ENCODE measurements at places on chromosomes 6 and 20. TPM values are rescaled to one million over a fixed set of nuclear protein-coding genes. Genes with fewer than 3 reads are reported as not detected.

- no peak for DNase-seq
These were observed 24.8 kb downstream of the MTCL3 start for GRCh38 chr6:127494240-127494767.

DNA sequence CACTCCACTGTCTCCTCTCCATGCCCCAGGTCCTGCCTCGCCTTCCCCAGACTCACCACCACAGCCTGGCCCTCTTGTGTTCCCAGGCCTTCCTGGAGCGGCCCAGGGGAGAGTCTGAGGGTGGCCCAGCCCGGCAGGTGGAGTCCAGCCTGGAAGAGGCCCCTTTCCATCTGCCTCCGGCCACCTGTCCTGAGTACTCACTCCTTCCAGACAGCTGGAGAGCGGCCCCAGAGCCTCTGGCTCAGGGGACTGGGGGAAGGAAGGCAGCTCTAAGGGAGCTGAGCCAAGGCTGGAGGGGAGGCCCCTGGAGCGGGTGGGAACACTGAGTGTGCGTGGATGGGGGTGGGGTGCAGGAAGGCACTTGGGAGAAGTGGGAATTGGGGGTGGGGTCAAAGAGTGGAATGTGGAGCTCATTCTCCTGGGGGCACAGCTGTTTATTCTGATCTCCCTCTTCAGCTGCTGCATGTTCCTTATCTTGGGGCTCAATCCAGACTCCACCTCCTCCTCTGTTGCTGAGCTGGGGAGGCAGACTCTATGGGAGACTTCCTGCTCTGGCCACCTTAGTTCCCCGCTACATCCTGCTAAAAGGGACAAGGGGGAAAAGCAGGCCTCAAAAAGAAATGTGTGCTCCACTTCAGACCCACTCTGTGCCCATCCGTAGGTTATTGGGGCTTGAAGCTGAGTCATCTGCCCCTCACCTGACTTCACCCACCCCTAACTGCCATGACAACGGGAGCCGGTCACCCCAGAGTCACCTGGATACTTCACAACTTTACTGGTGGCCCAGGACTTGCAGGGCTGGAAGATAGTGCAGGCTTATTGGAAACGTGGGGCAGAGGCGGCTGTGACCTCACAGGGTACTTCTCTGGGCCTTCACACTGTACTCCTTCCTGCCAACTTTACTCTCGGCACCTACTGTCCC is 19.5 kb upstream of the TAF8 start:
- DNase-seq = peak; percentile 98

DNA sequence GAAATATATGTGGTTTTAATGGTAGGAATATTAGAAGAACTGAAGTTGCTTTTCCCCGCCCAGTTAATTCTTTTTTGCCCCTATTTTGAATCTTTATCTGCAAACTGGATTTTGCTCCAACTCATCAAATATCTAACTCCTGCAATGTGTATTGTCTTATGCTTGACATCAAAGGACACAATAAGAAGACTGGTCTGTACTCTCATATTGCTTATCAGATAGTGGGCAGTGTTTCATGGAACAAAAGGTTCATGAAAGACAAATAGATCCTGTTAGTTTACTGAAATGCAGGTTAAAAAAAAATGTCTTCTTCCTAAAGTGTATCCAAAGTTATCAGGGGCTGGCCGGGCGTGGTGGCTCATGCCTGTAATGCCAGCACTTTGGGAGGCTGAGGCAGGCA is 27.7 kb upstream of the GTF3C6 start:
- no peak for DNase-seq

GRCh38 chr20:20837574-20838021 is 125.2 kb upstream of the RALGAPA2 start:
- peak; percentile 28 for DNase-seq

GRCh38 chr6:121285041-121285440 is 49.2 kb downstream of the TBC1D32 start:
- peak; percentile 90 for DNase-seq

- DNase-seq = no peak
These were observed 73.2 kb upstream of the CD2AP start for GRCh38 chr6:47404435-47404834.

- no peak for DNase-seq
These were observed 69.0 kb upstream of the CITED2 start for GRCh38 chr6:139443231-139444112.

GRCh38 chr6:146592451-146592850 is 6.3 kb upstream of the ADGB start:
- no peak for DNase-seq

DNA sequence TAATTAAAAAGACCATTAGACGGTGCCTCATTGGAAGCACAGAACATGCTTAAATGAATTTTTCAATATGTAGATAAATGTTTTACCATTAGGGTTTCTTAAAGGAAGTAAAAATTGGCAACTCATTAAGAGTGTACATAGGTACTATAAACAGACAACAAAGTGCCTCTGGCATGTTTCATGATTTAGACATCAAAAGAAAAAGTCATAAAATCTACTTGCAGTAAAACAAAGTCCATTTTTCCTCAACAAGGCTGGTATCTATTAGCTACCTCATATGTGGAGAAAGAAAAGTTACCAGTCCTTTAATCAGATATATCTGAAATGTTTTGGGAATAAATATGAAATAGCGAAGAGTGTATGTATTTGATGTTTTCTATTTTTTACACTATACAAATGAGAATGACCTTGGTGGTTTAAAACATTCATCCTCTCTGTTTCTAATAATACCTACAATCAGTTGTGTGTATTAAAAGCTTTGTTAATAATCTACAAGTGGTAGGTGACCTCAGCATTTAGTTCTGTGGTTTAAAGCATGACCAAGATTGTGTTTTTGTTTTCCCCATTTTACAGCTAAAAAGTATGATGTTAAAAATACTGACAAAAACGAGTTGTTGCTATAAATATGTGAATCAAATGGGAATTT is 87.5 kb downstream of the HDGFL1 start:
- DNase-seq = no peak

GRCh38 chr20:1696521-1697209 is 39.1 kb upstream of the SIRPG start:
- no peak for DNase-seq

GRCh38 chr6:77074037-77074713 is 389.1 kb downstream of the HTR1B start:
- DNase-seq = no peak

DNA sequence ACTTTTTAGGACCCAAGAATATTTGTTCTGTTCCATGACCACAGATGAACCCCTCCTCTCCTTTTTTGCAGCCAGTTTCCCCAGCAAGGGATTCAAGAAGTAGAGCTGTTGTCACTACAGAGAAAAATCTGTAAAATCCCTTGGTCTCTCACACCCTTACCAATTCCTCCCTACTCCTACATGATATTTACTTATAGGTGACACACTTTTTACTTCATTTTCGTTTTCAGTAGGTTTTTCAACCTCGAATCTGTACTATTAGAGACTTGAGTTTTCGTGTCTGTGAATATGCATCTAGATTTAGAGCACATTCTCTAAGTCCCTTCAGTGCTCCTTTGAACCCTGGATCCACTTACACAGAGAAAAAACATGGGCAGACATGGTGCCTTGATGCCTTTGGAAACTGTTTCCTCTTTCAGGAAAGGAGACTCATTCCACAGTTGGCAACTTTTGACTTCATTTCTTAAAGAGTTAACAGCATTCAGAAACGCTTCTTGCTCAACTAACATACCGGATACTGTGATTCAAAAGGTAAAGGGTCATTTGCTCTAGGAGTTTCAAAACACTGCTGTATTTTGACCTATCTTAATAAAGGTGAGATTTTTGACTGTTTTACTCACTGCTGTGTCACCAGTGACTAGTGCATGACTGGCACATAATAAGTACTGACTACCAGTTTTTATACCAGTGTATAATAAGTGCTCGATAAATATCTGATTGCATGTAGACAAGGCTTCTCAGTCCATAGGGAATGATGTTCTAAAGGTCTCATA is 50.6 kb downstream of the LAMA4 start:
- peak; percentile 91 for DNase-seq

KCNQ5 gene
- total RNA-seq = 8.7 TPM

LAMP5 gene
- 1.0 TPM for total RNA-seq
